ENCODE measurements at places on chromosomes 4 and X.

GRCh38 chr4:71272976-71273375 lies 65.8 kb upstream of the SLC4A4 start:
- no peak for DNase-seq

DNA sequence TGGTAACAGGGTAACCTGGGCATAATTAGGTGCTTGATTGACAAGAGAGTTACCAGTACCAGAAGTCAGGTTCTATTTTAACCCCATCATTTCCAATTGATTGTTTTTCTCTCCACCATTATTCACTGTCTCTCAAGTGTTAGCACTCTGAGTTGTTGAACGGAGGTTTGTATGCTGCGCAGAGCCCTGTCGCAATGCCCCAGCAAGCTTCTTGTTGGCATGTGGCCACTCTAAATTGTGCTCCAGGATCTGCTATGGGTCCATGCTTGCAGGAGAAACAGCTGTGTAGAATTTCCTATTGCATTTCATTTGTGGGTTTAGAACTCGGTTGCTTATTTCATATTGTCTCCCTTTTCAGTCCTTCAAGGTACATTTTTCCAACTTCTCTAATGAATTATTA lies 98.2 kb downstream of the KLHL8 start:
- DNase-seq: no peak

DNA sequence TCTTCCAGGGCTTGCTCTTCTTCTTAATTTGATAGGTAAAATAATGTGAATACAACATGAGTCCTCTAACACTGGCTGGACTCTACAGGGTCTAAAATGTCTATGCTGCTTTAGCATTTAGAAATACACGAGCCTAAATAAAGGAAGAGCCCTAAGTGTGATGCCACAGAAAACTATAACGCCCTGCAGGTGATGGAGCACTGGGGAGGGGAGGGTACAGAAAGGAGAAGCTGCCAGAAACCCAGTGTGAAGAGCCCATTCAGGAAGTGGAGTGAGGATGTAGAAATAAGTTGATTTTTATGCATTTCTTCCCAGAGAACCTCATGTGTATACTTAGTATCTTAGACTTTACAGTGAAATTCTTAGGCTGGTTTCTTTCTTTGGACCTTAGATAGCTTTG lies 83.4 kb downstream of the TNIP2 start:
- DNase-seq: no peak

- peak; percentile 31 for DNase-seq
These were observed 115.6 kb downstream of the CAMK2D start for GRCh38 chr4:113645771-113646441.

DNA sequence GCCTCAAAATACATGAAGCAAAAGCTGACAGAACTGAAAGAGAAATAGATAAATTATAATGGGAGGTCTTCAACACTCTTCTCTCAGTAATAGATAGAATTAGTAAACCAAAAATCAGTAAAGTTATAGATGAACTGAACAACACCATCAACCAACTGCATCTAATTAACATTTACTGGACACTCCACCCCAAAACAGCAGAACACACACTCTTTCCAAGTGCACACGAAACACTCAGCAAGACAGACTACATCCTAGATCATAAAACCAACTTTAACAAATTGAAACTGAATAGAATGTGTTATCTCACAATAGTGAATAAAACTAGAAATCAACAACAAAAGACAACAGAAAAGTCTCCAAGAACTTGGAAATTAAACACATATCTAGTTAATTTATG lies 25.1 kb upstream of the TCEAL4 start:
- no peak for DNase-seq

DNA sequence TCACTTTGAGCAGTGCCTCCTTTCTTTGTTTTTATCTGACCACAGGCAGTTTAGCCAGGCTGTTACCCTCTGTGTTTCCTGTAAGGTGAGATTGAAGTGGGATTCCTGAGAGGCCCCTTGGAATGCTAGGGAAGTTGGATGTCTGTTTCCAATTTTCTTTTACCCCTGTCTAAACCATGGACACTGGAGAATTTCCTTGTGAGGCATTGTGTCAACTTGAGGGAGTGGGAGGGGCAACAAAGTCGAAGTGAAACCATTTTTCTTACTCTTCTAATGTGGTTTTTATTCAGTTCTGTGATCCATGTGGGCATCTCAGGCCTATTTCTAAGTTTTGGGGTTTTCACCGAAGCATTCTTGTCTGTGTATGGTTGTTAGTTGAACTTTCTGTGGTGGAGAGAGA lies 296.1 kb upstream of the UGT8 start:
- no peak for DNase-seq

GRCh38 chr4:93416344-93417128 lies 412.0 kb upstream of the ATOH1 start:
- DNase-seq: peak; percentile 1

- no peak for DNase-seq
These were observed 10.4 kb downstream of the RELL1 start for GRCh38 chr4:37675587-37676290.

- no peak for DNase-seq
These were observed 38.6 kb upstream of the HMX1 start for GRCh38 chr4:8910100-8910821.

GRCh38 chrX:53768451-53768850 lies 81.9 kb upstream of the HUWE1 start:
- no peak for DNase-seq

GRCh38 chr4:184588893-184589292 lies 60.4 kb downstream of the CASP3 start:
- DNase-seq: no peak

DNA sequence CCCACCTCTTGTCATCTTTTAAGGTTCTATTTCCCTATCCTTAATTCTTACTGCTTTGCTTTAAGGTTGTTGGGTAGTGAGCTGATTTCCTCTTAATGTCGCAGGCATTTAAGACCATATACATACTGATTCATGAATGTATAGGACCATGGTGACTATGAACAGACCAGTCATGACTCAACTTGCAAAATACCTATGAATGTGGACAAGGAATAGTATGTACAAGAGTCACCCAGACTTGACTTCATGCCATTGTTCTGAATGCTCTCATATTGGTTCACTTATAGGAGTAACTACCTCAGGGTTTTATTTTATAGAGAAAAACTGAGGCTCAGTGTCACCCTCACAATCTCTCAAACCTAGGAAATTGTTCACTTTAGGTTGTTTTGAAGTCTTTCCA lies 44.3 kb downstream of the CCNG2 start:
- DNase-seq: no peak

DNA sequence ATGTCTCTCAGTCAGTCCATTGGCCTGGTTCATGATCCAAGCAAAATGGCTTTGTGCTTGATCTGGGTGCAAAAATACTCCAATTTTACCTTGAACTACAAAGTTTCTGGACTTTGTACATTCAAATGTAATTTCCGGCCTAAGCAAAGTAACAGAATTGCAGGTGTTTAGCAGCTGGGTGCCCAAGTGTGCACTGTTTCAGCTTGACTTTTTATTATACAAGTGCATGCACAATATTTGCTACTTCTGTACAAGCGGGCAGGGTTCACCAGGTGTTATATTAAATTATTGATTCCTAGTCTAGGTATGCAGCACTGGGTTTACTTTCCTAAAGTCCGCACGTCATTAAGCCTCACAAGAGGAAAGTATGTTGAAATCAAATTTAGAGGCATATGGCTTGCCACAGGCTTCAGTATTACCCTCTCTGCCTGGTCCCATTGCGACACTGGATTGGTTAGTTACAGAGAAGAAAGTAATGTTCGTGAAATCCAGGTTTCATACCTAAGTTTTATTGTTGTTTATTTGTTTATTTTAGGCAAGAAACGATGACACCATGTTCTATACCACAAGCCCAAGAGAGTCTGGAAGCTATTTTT lies 376.9 kb upstream of the CTSO start:
- no peak for DNase-seq

Measured in HCEC 1CT (cell line).